DND-41 (cell line): ENCODE measurements at places on chromosomes 4 and X.
A peak's percentile ranks its signal among the peaks of the same experiment; 100 is the strongest.

GRCh38 chrX:153307276-153308178, 14.0 kb downstream of the PNMA6F start:
- DNase-seq = no peak

DNA sequence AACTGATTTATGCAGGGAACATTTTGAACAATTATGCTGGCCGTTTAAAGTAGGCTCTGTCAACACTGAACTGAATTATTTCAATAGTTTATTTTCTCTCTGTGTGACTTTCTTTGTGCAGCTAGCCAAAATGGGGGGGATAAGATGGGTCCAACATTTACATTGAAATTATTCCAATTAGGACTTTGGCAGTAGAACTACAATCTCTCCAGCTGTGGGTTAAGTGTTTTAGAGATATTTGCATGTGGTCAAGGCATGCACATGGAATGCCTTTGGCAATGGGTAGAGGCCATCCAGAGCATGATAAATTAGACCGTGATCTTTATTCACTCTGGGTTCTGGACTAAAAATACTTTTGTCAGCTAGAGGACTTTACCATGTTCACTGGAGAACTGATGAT, 107.9 kb upstream of the ELOVL6 start:
- no peak for DNase-seq

DNA sequence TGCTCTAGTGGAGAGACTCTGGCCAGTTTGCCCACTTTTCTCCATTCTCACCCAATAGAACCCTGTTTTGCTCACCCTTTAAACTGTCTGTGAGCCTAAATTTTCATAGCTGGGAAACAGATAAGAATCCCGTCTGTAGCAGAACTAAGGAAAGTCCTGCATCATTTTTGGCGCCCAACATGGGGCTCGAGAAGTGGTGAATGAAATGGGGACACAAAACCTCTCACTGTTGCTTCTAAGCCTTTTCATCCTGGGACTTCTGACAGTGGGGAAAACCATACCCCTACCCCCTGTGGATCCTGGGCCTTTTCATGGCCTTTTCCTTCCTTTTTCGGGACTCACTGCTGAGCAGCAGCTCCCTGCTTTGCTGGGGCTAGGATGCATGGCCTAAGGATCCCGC, 189.9 kb downstream of the INPP4B start:
- DNase-seq = peak; percentile 60

- no peak for DNase-seq
Observed at GRCh38 chr4:16461362-16461761, 235.1 kb upstream of the TAPT1 start.

- DNase-seq = no peak
Observed at GRCh38 chr4:89496851-89497250, 189.3 kb upstream of the GPRIN3 start.

GRCh38 chrX:111168314-111168713, 72.3 kb downstream of the PAK3 start:
- no peak for DNase-seq

GRCh38 chr4:90128961-90129495, 1.8 kb downstream of the CCSER1 start:
- DNase-seq = no peak

DNA sequence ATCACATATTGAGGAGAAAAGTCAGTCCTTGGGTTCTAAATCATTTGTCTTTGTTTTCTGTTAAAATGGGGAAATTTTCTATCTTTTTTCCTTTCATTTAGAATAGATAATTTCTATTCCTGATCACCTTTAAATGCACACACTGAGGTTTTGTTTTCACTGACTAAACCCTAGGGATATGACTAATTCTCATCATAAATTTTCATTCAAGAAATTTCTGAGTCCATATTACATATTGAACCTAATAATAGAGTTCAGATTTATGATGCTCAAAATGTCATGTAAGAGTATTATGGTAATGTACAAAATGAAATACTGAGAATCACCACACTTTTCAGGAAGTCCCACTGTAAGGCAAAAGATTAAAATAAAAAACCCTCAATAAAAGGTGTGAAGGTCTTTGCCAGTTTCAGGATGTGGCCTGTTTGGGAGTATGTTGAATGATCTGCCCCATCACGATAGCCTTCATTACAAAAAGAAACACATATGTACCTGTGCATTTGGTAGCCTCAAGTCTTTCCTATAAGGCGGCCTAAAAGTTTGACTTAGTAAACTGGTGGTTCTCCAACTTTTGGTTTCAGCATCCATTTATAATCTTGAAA, 49.4 kb downstream of the LEF1 start:
- no peak for DNase-seq

GRCh38 chrX:13990126-13990800, 39.4 kb downstream of the GEMIN8 start:
- no peak for DNase-seq

- DNase-seq = peak; percentile 6
Observed at GRCh38 chrX:24241822-24242648, 71.8 kb downstream of the SUPT20HL2 start.

DNA sequence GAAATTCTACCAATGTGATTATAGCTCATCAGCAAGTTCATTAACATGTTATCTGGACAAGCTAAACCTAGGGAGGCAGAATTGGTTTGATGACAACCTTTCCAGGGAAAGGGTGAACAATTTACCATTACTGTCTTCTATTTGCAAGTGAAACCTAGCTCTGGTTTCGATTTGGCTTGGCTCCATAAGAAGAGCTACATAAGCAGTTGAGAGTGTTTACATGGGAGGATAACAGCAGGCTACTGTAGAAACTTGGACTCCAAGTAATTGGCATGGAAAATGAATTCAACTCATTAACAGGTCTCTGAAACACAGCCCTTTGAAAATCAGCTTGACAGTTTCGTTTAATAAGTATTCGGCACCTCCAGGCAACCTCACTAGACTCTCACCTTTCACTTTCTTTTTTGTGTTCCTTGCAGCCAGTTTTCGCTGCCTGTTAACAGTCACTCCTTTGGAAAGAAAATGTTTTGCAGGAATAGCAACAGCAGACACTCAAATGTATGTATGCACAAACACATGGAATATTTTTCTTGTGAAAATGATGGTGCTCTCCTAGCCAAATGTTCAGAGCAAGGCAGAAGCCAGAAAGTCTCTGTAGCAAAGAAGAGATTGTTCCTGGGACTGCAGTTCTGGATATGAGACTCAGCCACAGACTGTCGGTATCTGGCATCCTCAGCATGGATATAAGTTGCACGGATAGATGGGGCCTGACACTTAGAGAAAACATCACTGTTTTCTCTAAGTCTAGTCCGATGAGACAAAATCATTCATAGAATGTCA, 27.5 kb downstream of the POU3F4 start:
- DNase-seq = peak; percentile 5
